Activated CD4-positive, alpha-beta memory T cell treated with anti-CD3 and anti-CD28 coated beads for 36 hours (primary cell): ENCODE measurements at places on chromosomes 13 and 19. TPM values are rescaled to one million over a fixed set of nuclear protein-coding genes. Genes with fewer than 3 reads are reported as not detected.

- H3K36me3 ChIP-seq: peaks cover 35% of the 10 kb centered on the region
- no peaks in the 10 kb centered on the region for H3K27me3 ChIP-seq
- H3K4me3 ChIP-seq: peak overlapping the region; percentile 93
- peaks cover 12% of the 10 kb centered on the region for H3K4me1 ChIP-seq
- DNase-seq: peak; percentile 59
Measured at GRCh38 chr19:1250437-1251260, 2.3 kb downstream of the MIDN start.

DNA sequence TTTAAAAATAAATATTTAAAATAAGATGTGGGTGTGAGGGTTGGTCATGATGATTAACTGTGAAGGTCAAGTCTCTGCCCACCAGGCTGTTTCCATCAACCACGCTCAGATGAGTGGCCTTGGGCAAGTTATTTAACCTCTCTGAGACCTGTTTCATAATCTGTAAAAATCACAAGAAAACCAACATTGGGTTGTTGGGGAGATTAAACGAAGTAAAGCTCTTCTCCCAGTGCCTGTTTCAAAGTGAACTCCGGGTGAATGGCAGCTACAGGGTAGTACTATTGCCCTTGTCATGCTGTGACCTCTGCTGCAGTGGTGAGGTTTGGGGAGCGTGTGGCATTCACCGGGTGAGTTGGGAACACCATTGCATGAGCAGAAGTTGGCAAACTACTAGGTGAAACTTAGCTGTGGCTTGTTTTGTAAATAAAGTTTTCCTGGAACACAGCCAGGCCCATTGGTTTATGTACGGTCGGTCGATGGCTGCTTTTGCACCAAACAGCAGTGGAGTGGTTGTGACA, 153.2 kb downstream of the USP12 start:
- H3K27me3 ChIP-seq: peaks cover 12% of the 10 kb centered on the region
- DNase-seq: no peak
- H3K4me1 ChIP-seq: peaks cover 5% of the 10 kb centered on the region
- no peaks in the 10 kb centered on the region for H3K36me3 ChIP-seq
- H3K27ac ChIP-seq: no peak overlapping the region
- H3K4me3 ChIP-seq: no peak overlapping the region

The BST2 gene
- total RNA-seq: 164 TPM

The ZNF222 gene
- total RNA-seq: 0.94 TPM

The ZNF493 gene
- 9.6 TPM for total RNA-seq
